CD4-positive, alpha-beta T cell treated with Interleukin-15 for 4 hours (primary cell): ENCODE measurements at places on chromosomes 3 and 15.

- DNase-seq, result no peak
These were observed 172.9 kb upstream of the SLC2A2 start for GRCh38 chr3:171199473-171199829.

GRCh38 chr15:41051139-41051538, 64.9 kb downstream of the INO80 start:
- no peak for DNase-seq

- no peak for DNase-seq
These were observed 7.6 kb downstream of the HDC start for GRCh38 chr15:50257924-50258323.

- no peak for DNase-seq
These were observed 148.5 kb downstream of the DUT start for GRCh38 chr15:48479751-48480150.

DNA sequence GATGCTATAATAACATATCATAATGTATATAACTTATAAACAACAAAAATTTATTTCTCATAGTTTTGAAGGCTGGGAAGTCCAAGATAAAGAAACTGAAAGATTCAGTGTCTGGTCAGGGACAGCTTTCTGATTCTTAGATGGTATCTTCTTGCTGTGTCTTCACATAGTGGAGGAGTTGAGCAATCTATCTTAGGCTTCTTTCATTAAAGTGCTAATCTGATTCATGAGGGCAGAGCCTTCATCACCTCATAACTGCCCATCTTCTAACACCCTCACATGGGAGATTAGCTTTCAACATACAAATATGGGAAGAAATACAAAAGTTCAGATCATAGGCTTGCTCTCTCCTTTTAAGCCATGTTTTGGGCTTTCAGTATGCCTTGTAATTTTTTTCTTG, 774.8 kb upstream of the EPHA6 start:
- no peak for DNase-seq

DNA sequence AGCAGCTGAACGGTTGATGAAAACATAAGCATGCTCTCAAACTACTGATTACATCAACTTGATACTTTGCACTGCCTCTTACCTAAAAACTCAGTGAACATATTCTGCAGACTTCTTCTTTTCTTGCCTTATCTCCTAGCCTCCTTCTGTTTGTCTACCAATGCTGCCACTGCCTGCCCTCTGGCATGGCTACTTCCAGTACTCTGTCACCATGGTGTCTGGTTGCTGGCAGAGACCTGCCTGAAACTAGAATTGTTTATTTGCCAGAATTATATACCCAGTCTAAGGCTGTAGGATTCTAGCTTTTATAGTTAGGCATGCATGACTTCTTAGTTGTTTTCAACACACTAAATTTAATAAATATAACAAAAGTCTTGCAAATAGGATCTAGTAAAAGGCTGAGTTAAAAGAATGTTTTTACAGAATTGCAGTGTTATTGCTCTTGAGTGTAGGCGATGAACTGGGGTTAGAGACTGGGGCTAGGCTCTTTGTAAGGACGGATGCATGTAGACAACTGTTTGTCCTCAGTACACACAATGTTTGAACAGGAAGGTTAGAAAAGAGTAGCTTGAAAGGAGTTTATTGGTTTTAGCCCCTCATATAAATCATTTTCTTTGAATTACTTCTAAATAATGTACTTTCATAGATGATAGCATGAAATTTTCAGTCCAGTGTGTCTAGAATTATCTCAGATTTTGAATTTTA, 116.3 kb downstream of the KCNAB1 start:
- DNase-seq, result no peak

DNA sequence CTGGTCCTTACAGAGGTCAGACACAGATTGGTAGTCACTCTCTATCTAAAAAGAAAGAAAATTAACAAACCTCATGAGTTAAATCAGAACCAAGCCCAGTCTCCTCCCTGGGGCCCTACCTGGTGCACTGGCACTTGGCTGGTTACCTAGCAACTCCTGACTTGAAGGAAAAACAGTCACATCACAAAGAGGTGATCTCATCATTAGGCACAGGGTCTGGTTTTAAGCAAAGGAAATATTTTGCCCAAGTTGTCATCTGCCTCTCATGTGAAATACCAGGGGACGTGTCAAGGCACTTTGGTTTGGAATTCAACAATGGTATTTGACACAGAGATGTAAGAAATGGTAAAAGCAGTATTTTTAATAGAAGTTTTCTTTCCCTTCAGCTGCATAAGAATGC, 47.7 kb upstream of the FMN1 start:
- DNase-seq, result no peak

DNA sequence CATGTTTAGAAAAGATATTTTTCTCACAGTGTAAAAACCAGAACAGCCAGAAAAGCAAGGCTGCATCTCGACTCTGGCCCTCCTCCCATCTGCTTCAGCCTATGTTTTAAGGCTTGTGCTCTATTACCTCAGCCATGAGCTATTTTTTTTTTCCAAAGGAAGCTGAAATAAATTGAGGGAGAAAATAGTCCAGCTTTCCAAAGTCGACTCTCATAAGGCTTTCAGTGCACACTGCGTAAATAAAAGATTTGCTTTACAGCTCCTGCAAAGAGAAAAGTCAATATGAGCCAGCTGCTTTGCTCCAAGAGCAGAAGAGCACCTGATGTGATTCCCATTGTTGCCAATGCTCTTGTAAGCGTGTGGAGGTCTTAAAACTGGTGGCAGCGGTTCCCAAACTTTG, 26.7 kb downstream of the SCG3 start:
- DNase-seq, result no peak

DNA sequence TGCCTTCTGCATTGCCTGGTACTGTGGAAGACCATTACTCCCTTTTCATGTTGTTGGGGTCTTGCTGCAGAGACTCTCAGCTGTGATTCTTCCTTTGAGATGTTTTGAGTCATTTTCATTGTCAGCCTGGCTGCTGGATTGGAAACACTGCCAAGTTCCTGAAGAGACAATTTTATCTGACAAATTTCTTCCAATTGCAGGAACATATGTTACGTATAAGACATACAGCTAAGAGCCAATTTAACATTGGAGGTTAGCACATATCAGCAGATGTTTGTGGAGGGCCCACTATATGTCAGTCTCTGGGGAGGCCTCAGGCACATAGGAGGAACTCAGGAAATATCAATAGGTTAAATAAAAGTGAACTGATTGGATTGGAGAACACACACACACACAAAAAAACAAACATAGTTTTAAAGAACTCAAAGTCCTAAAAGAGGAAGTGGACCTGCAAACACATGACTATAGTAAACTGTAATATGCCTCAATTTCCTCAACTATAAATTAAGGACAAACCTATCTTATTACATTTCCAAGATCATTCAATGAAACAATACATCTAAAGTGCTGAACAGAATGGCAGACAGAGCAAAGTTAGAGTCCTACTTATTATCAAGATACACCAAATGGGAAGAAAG, 172.3 kb downstream of the MYRIP start:
- no peak for DNase-seq

GRCh38 chr3:104939196-104939595, 427.5 kb upstream of the ALCAM start:
- no peak for DNase-seq

- DNase-seq, result no peak
These were observed 413.3 kb upstream of the ONECUT1 start for GRCh38 chr15:53203454-53203853.

DNA sequence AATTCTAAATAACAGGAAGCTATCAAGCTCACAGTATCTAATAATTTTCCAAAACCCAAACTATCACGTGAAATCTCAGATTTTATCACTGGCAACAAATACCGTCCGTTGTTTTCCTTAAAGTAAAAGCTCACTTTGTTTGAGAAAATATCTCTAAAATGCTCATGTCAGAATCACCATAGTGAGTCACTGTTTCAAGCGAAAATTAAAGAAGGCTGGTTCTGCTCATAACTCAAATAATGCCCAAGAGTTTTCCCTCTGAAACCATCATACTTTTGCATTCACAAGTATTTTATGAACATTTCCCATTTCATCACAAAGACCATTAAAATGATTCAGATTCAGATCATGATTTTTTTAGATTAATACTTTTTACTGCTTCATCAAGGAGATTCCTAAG, 50.6 kb downstream of the TBL1XR1 start:
- peak; percentile 38 for DNase-seq

GRCh38 chr15:77068633-77069032, 2.3 kb downstream of the TSPAN3 start:
- no peak for DNase-seq

DNA sequence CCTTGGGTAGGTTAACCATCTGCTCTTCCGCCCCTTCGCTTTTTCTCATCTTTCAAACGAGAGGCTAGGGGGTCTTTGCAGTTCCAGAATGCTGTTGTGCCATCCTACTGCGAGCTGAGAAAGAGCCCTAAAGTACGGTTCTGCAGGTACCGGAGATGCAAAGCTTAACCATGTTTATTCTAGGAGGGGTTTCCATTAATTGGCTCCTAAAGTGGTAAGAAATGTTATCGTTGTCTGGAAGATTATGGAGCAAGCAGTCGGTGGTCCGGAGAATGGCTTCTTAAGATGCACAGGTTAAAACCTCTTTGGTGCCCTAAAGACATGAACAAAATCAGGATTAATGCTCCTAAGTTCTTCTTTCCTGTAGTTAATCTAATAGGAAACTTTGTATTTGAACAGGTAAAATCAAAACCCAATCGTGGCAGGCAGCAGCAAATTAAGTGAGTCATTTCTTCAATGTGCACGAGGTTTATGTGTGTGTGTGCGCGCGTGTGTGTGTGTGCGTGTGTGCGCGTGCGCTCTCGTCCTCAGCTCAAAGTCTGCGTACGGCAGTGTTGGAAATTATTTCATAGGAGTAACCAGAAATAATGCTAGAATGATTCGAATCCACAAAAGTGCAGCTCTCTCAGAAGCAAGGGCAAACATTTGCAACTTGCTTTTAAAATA, 772 bp downstream of the FAM81A start:
- DNase-seq, result no peak

GRCh38 chr15:65275728-65276126, 11.0 kb downstream of the PARP16 start:
- no peak for DNase-seq

DNA sequence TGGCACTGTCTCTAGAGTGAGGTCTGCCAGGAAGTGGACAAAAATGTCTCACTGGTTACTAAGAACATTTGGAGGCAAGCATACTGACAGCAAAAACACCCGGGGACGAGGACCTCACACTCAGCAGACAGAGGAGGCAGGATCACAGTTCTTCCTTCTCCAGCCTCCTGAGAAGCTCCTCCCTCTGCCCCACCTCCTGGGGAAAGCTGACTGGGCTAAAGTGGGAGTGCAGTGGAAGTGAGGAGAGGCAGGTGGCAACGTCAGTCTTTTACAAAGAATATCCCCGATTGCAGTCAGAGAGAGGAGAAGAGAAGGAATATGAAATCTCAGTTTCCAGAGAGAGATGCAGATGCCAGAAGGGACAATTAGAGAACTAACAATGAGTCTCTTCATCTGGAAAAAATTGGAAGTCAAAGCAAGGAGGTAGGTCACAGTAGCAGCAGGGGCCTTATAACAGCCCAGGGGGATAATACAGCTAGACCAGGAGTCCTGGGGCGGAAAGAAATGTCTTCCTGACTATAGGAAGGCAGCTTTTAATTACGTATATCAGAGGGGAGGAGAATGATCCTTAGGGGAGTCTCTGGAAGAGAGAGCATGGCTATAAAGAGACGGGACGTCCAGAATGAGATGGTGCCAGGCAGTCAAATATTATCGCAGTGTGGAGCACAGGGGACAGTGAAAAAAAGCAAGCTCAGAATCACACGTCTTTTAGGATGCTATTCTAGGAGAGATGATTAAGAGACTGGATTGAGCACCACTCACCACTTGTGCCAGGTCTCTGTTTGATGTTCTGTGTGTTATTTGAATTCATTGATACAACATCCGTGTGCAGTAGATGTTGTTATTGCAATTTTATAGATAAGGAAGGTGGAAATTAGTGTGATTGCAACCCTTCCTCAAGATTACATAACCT, 47.2 kb downstream of the LEO1 start:
- DNase-seq, result no peak

DNA sequence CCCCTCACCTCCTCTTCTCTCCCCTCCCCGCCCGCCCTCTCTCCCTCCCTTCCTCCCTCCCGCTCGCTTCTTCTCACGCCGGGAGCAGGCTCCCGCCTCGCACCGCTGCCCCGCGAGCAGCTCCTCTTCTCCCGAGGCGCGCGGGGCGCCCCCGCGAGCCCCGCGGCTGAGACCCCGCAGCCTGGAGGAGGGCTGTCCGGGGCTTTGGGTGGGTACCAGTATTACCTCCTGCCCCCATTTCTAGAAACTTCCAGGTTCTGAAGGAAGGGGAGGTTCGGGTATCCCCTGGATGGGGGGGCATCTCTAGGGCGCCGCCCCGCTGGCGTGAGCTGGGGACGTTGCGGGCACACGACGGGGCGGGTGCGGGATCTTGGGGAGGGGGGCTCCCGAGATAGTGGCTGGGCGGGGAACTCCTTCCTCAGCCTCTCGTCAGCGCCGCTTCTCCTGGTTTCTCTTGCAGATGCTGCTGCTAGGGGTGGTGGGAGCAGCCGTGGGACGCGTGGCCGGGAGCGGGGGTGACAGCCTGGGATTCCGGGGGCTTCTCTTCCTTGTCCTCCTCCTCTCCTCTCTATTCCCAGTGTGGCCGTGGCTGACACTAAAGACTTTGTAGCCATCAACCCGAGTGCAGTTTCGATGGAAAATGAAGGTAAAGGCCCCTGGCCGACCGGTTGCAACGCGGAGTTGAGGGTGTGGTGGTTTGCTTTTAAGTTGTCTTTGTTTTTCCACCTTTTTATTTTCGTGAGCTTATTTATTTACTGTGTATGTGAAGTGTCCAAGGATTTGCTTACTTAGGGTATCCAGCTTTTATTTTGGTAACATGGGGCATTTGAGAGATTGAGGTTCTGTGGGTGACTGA, 474 bp downstream of the ATP2C1 start:
- DNase-seq, result peak; percentile 29

- no peak for DNase-seq
These were observed 78.9 kb downstream of the ESYT3 start for GRCh38 chr3:138513090-138513843.

DNA sequence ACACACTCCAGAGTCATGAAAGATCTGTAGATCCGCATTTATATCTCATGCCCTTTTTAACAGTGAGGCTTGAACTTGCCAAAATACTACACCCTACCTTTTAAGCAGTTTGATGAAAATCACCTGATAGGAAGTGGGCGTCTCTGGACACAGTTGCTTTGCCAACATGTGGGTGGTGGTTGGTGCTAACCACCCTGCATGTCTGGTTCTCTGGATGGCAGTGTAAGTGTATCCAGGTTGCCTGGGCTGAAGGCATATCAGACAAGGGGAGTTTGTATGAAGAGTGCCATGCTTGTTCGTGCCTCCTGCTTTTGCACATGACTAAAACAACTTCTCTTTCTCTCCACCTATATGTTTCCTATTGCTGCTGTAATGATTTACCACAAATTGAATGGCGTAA, 159.6 kb downstream of the GHSR start:
- DNase-seq, result no peak

DNA sequence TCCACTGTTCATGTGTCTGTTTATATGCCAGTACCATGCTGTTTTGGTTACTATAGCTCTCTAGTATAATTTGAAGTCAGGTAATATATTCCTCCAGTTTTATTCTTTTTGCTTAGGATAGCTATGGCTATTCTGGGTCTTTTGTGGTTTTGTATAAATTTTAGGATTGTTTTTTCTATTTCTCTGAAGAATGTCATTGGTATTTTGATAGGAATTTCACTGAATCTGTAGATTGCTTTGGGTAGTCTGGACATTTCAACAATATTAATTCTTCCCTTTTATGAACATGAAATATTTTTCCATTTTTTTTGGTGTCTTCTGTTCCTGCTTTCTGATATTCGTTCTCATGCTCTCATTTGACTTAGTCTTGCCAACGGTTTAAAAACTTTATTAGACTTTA, 39.6 kb downstream of the GREM1 start:
- no peak for DNase-seq

- DNase-seq, result no peak
These were observed 6.6 kb downstream of the GPX1 start for GRCh38 chr3:49351521-49352011.

- no peak for DNase-seq
These were observed 53.6 kb upstream of the AP4E1 start for GRCh38 chr15:50854601-50855490.
